Activated naive CD8-positive, alpha-beta T cell treated with anti-CD3 and anti-CD28 coated beads, Interleukin-2, amount 10 ng/mL, durations not matched to agents 7 days and 5 days (primary cell): ENCODE measurements at places on chromosomes 5 and 9. TPM values are rescaled to one million over a fixed set of nuclear protein-coding genes. Genes with fewer than 3 reads are reported as not detected.

DNA sequence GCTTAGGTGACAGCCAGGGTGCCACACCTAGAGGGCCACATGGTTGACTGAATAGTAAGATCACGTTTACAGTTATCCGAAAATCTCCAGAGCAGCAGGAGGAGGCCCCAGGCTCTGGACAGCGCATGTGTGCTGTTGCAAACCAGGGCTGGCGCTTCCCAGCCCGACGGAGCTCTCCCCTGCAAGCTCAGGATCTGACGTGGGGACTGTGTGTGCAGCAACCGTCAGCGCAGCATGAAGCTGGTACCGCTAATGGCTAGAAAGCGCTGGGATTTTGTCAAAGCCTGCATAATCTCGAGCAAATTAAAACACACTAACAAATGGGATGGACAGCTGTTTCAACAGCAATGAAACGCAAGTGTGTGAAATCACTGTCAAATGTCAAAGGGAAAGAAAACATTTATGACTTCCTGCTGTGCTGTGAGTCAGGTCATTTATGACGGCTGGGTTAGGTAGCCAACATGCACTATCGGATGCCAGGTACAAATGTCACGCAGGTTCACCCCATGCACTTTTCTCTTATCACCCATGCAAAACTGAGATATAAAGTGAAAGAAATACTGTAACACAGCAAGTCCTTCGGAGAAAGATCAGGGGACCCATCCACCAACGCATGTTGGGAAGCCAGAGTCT, 7.5 kb downstream of the SURF4 start:
- peak overlapping the region; percentile 93 for H3K27ac ChIP-seq
- no peak for DNase-seq
- H3K4me3 ChIP-seq = peak overlapping the region; percentile 57
- peaks cover 43% of the 10 kb centered on the region for H3K36me3 ChIP-seq

DNA sequence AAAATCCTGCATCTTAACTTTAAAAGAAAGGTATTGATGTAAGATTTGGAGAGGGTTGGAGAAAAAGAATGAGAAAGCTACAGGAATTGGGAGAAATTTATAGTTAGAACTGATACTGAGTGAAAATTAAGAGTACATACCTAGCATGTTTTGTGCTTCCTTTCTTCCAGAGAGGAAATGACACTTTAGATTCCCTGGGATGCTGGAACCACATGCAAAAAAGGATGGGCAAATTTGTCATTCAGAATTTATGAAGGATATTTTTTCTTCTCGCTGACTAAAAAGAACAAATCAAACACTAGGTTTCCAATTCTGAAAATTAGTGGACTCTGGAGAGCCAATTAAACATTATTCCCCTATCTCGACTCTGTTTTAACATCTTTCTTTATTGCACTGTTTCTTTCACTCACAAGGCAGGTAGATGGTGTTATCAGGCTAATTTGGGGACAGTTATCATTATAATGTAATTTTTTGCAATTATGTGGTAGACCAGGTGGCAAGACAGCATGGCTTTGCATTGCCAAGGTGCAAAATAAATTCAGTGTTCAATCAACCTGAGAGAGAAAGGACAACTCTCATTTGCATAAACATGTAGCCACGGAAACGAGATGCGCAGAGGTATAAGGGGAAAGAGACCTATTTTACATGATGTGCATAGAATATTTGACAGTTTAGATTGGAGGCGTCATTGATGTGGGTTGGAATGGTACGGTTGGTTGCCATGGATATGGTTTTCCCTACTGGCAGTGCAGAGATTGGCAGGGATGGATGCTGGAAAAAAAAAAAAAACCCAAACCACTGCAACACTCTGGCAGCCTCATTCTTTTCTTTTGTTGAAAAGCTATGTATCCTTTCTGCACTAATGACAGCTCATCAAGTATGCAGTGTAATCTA, 320.4 kb upstream of the CCNH start:
- no peak overlapping the region for H3K4me3 ChIP-seq
- H3K4me1 ChIP-seq = no peaks in the 10 kb centered on the region
- no peaks in the 10 kb centered on the region for H3K27me3 ChIP-seq
- DNase-seq = no peak
- no peak overlapping the region for H3K27ac ChIP-seq
- no peaks in the 10 kb centered on the region for H3K36me3 ChIP-seq

DNA sequence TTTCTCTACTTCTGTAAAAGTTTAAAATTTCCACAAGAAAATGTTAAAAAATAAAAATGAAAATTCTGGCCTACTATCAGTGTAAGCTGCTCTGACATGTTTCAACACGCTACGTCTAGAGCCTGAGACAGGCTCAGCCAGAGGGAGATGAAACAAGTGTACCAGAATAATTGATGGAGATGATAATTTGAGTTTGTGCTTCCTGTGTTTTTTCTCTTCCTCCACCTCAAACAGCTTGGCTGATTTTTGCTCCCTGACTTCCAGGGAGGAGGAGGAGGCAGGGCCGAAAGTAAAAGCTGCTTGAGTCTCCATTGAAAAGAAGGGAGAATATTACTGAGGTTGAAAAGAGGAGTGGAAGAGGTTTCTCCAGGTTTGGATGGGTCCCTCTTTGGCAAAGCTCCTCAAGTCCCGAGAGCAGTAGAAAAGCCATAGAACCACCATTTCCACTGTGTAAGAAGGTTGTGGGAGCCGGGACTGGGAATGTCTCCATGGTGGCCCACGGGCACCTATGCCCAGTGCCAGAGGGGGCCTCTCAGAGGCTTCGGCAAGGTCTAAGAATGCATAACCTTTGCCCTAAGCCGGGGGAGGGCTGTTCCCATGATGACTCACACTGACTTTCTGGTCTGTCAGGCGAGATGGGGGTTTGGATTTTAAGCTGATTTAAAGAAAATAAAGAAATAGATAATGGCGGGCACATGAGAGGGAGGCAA, 95.1 kb downstream of the HRH2 start:
- H3K4me3 ChIP-seq = no peak overlapping the region
- peaks cover 29% of the 10 kb centered on the region for H3K27me3 ChIP-seq
- no peaks in the 10 kb centered on the region for H3K36me3 ChIP-seq
- H3K4me1 ChIP-seq = peaks cover 1% of the 10 kb centered on the region
- H3K27ac ChIP-seq = no peak overlapping the region

DNA sequence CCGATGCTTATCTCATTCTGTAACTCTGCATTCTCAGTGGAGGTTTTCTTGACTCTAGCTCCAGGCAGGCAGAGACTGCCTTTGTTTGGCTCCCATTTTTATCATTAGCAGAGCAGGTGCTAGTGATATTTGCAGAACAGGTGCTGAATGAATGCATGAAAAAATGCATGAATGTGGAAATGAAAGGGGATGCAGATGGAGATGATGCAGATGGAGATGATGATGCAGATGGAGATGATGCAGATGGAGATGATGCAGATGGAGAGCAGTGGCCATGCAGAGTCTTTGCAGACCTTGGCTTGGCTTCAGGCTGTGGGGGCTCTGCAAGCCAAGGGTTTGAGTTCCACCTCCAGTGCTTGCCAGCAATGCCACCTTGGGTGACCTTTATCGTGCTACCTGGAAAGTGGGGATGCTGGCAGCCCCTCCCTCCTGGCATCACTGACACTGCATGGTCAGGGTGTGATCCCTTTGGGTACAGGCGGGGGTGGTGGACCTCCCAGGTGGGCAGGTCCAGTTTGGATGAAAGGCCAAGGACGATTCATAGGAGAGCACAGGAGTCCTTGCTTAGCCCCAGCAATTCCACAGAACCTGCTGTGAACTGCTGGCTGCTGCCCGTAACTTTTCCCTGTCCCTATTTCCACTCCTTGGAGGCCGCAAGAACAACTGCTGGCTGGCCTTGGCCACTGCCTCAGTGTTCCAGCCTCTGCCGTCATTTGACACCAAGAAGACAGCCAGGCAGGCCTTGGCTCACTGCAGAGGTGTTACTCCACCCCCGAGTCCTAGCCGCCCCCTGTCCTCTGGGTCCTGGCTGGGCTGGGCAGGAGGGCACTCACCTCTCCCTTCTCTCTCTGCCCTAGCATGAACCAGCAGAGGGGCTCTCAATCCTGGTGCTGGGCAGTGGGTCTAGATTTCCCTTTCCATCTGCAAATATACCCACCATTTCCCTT, 33.0 kb downstream of the ERGIC1 start:
- no peak overlapping the region for H3K27ac ChIP-seq
- DNase-seq = no peak
- H3K27me3 ChIP-seq = no peaks in the 10 kb centered on the region
- H3K36me3 ChIP-seq = peaks cover 6% of the 10 kb centered on the region
- no peak overlapping the region for H3K4me3 ChIP-seq

Gene UIMC1
- total RNA-seq = 54.1 TPM

GRCh38 chr9:116322521-116322920, 168.9 kb downstream of the PAPPA start:
- no peak overlapping the region for H3K4me3 ChIP-seq
- H3K4me1 ChIP-seq = no peaks in the 10 kb centered on the region
- no peaks in the 10 kb centered on the region for H3K27me3 ChIP-seq
- H3K27ac ChIP-seq = no peak overlapping the region
- H3K36me3 ChIP-seq = no peaks in the 10 kb centered on the region
- no peak for DNase-seq

- no peak overlapping the region for H3K4me3 ChIP-seq
- H3K27me3 ChIP-seq = peaks cover 8% of the 10 kb centered on the region
These were observed 116.9 kb upstream of the S1PR3 start for GRCh38 chr9:88874391-88874790.

Gene ADAMTS2
- total RNA-seq = not detected

GRCh38 chr5:6393596-6394194, 15.3 kb upstream of the MED10 start:
- no peak overlapping the region for H3K4me3 ChIP-seq
- H3K36me3 ChIP-seq = no peaks in the 10 kb centered on the region
- peaks cover 7% of the 10 kb centered on the region for H3K27me3 ChIP-seq
- H3K27ac ChIP-seq = no peak overlapping the region

DNA sequence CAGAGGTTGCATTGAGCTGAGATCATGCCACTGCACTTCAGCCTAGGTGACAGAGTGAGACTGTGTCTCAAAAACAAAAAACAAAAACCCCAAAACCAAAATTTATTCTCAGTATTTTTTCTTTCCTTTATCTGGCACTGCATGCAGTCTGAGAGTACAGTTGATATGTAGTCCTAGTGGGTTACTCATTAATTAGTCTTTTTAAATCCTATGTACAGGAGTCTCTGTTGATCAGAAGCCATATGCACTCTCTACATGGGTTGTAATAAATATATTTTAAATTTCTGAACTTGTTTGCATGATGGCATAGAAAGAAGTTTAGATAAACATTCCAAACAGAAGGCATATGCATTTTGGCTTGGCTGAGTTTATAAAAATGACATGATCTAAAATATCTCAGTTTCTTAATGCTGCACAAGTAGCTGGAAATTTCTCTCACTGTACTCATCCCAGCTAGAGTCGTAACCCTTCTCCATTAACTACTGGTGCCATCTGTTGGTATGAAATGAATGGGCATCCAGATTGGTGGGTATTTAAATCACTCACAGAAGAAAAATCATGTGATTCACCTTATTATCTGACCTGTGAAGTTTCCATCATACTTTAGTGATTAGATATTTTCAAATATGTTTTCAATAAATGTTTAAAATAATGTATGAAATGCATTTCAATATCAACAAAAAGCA, 284.8 kb downstream of the CTNND2 start:
- no peaks in the 10 kb centered on the region for H3K36me3 ChIP-seq
- H3K4me3 ChIP-seq = no peak overlapping the region
- DNase-seq = no peak
- no peak overlapping the region for H3K27ac ChIP-seq
- H3K27me3 ChIP-seq = no peaks in the 10 kb centered on the region
- H3K4me1 ChIP-seq = no peaks in the 10 kb centered on the region

Gene UBQLN1
- total RNA-seq = 108 TPM

GRCh38 chr5:59038798-59039295, 456.0 kb downstream of the RAB3C start:
- peaks cover 33% of the 10 kb centered on the region for H3K4me1 ChIP-seq
- peaks cover 34% of the 10 kb centered on the region for H3K36me3 ChIP-seq
- H3K27me3 ChIP-seq = no peaks in the 10 kb centered on the region
- H3K4me3 ChIP-seq = peak overlapping the region; percentile 90
- H3K27ac ChIP-seq = peak overlapping the region; percentile 98
- no peak for DNase-seq

- H3K36me3 ChIP-seq = no peaks in the 10 kb centered on the region
- no peak for DNase-seq
- H3K4me3 ChIP-seq = no peak overlapping the region
- H3K27ac ChIP-seq = no peak overlapping the region
- no peaks in the 10 kb centered on the region for H3K27me3 ChIP-seq
- H3K4me1 ChIP-seq = peaks cover 1% of the 10 kb centered on the region
These were observed 127.4 kb upstream of the ATP10B start for GRCh38 chr5:160979385-160979784.

GRCh38 chr9:126599047-126599650, 14.6 kb upstream of the LMX1B start:
- no peaks in the 10 kb centered on the region for H3K36me3 ChIP-seq
- no peak overlapping the region for H3K27ac ChIP-seq
- H3K27me3 ChIP-seq = peaks cover 50% of the 10 kb centered on the region
- no peaks in the 10 kb centered on the region for H3K4me1 ChIP-seq

Gene TLX3
- total RNA-seq = not detected

DNA sequence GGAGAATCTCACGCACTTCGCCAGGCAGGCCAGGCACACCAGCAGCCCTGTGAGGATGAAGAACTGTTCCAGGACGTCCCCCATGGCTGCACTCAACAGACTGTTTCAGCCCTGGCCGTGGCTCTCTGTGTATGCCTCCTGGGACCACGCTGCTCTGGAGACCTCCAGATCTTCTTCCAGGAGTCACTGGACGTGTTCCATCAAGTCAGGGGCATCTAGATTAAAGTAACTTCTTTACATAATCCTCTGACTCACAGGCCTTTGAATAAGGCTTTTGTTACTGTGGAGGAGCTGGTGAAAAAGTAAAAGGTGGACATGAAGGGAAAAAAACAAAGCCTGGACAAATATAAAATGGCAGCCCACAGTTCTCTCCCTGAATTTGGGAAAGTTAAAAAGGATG, at the start of gene HSD17B3:
Gene HSD17B3, minus strand, starts transcription at position 156 of the 400 bp plus-strand sequence. Its CDS starts 72 bp downstream, at position 84.
- peaks cover 15% of the 10 kb centered on the region for H3K27me3 ChIP-seq
- DNase-seq = no peak
- no peak within 1 kb of the TSS for H3K4me3 ChIP-seq
- no peaks in the 10 kb centered on the region for H3K36me3 ChIP-seq
- no peak within 1 kb of the TSS for H3K27ac ChIP-seq

DNA sequence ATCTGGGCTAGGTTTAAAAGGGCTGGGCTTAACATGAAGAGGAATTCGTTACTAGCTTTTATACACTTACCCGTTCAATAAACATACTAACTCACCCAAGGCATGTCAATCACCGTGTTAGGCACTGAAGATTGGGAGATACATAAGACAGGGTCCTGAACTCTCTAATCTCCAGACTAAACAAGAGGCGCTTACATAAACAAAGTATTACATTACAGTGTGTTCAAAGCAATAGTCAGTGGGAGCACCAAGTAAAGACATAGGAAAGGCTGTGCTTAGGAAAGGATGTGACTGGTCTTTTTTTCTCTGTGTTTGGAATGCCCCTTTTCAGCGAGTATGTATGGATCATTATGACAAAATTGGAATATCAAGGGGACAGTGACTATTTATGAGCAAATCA, 203.6 kb upstream of the ADRA1B start:
- H3K27ac ChIP-seq = no peak overlapping the region
- H3K4me3 ChIP-seq = no peak overlapping the region
- DNase-seq = no peak
- no peaks in the 10 kb centered on the region for H3K4me1 ChIP-seq
- peaks cover 14% of the 10 kb centered on the region for H3K27me3 ChIP-seq
- H3K36me3 ChIP-seq = no peaks in the 10 kb centered on the region
